ENCODE measurements at places on chromosomes 13 and 19.

DNA sequence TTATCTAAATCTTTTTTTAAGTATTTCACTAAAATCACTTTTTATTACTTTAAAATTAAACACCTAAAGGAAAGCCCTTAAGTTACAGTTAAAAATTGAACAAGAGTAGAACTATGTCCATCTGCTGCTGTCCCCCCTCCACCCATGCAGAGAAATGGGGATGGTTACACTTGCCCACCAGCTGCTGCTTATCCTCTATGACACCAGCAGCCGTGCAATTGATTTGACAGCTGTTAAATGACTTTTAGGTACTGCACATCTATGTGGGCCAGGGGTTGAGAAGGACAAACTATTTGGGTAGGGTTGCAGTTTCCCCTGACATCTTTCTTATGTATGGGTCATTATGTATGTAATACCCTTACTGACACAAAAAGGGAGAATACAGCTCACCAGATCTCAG, 77.2 kb downstream of the TBC1D4 start:
- no peak for DNase-seq

DNA sequence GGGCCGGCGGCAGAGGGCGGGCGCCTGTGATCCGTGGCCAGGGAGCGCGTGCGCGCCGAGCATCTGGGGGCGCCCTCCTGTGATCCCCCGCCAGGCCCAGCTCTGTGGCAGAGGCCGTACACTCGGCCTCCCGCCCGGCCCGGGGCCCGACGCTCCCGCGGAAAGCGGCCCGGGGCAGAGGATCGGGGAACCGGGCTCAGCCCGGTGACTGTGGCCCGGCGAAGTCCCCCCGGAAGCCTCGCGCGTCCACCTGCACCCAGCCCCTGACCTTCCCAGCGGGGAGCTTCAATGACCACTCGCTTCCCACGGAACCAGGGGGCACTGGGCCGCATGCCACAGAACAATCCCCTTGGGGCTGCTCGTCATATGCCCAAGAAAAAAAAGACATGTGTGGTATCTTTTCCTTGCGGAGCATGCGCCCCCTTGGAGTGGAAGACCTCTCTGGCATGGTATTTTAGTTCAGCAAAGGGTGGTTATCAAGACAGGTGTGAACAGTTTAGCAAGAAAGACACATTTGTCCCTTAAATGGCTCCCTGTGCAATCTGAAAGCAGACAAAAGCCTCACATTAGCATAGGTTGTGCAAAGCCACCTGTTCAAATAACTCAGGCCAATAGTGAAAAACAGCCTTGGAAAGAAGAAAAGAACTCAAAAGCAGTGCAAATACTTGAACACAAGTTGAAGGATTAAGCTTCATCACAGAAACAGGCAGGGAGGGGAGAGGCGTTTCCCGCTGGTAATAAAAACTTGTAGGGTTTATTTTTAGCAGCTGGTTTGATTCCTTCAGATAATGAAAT, 290.9 kb upstream of the SOX21 start:
- DNase-seq: no peak

DNA sequence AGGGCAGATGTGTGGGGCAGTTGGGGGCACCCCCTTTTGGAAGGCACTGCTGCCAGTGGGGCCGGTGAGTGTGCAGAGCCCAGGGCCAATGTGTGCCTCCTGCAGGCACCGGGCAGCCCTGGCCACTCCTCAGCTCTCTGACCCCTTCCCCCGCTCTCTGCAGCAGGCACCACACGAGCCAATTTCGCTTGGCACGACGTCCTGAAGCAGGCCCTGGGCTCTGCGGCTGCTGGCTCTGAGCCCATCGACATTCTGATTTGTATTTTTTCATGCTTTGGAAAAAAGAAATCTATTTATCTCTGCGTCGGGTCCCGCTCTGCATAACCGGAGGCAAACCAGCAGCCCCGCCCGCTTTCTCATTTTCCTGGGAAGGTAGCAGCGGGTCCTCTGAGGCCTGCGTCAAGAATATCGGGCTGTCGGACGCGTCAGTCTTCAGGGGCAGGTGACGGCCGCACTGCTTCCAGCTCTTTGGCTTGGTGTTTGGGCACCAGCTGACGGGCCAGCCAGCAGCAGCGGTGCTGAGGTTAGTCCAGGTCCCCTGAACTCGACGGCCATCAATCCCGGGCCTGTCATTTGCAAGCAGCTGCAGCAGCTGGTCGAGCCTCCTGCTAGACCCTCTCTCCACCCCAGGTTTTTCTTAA, 134.3 kb downstream of the KDM4B start:
- DNase-seq: no peak

GRCh38 chr13:113855931-113856715, 7.8 kb downstream of the GAS6 start:
- DNase-seq: no peak

- no peak for DNase-seq
Measured at GRCh38 chr19:50190439-50190891, 13.0 kb upstream of the MYH14 start.

- DNase-seq: peak; percentile 74
Measured at GRCh38 chr19:44677019-44677811, 5.9 kb downstream of the CEACAM19 start.

DNA sequence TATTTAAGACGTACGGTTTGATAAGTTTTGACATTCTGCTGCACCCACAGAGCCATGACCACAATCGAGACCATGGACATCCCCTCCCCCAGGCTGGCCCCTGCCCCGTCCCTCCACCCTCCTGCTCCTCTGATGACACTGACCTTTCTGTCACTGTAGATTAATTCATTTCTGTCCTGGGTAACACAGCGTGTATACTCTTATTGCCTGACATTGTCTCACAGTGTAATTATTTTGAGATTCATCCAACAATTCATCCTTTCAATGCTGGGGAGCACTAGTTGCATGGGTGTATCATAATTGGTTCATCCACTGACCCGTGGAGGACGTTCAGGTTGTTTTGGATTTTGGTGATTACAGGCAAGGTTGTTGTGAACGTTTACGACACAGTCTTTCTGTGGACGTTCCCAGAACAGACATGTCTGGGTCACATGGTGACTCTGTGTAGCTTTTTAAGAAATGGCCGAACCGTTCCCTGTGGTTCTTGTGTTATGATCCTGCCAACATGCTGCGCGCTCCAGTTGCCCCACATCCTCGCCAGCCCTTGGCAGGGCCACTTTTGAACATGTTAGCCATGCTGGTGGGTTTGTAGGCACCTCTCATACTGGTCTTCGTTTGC, 41.9 kb downstream of the C13orf46 start:
- no peak for DNase-seq
